ENCODE measurements at places on chromosomes 5 and 9.

DNA sequence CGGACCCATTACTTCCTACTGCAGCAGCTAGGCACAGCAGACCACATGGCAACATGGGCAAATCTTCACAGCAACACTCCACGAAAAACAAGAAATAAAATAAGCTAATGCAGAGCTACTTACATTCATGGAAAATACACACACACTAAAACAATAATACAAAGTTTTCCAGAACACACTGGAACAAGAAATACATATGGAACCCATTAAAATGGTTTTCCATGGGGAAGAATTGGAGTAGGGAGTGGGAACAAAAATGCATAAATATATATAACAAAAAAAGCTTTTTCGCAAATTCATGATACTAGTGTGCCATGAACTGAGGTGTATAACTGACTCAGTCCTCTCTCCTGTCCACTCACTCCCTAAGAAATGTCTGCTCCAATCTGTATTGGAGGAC lies 8.3 kb downstream of the ADAMTS12 start:
- no peak for DNase-seq

- no peak for DNase-seq
Observed at GRCh38 chr9:83006378-83006777, 56.6 kb downstream of the RASEF start.

GRCh38 chr5:79552984-79553383 lies 39.0 kb upstream of the HOMER1 start:
- peak; percentile 5 for DNase-seq

DNA sequence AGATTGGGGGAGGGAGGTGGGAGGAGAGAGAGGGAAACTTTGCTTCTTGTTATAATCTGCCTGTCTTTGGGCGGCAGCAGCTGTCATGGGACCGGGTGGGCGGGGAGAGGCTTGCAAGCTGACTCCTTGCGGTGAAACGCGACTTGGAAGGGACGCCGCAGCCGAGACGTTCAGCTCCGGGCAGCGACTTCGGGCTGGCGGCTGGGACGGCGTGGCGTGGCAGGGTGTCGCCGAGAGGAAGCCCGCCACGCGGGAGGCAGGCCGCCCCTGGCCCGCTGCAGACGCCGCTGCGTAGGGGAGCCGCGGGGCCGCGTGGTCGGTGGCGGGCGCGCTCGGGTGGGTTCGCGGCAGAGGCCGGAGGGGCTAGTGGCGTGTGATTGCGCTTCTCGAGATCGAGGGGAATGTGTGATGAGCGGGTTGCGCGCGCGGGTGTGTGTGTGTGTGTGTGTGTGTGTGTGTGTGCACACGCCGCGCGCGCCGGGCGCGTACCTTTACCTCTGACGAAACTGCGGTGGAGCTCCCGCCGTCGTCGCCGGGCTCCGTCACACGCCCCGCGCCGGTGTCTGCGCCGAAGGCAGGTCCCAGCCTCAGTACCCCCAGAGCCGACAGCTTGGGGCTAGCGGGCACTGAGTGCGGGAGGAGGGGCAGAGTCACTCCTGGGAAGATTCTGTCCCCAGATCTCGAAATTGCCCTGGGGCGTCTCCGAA lies 1.7 kb downstream of the PPARGC1B start:
- no peak for DNase-seq

- no peak for DNase-seq
Observed at GRCh38 chr9:114583371-114584155, 4.0 kb upstream of the ATP6V1G1 start.
